Thoracic aorta (tissue), 2 donors: ENCODE measurements at places on chromosomes 6 and 20.

- DNase-seq, result no peak
Measured at GRCh38 chr6:127641905-127642304, 64.9 kb downstream of the C6orf58 start.

DNA sequence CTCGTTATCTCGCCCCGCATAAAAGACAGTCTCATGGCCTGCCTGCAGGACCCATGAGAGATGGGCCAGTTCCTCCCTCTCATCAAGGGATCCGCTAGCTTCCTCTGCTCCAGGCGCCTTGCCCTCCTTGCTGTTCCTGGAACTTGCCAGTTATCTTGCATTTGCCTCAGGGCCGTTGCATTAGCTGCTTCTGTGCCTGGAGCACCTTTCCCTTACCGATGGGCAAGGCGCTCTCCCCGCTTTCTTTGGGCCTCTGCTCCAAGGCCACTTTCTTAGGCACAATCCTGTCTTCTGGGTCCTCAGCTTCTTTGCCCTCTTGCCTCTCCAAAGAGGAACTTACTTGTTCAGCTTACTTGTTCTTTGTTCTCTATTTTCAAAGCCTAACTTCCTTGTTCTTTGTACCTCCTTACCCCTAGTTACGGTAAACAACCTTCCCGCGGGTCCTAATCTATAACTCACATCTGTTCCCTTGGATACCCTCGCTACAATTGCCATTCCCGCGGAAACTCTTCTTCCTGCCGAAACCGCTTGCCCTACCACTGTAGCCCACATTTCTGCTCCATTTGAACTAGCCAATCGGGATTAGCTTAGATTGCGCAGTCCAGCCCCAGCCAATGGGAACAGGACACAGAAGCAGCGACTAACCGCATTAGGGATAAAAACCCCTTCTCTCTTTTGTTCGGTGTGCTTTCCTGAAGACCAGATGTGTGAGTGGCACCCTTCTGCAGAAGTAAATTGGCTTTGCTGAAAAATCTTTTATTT, 887 bp upstream of the NSFL1C start:
- DNase-seq, result no peak

DNA sequence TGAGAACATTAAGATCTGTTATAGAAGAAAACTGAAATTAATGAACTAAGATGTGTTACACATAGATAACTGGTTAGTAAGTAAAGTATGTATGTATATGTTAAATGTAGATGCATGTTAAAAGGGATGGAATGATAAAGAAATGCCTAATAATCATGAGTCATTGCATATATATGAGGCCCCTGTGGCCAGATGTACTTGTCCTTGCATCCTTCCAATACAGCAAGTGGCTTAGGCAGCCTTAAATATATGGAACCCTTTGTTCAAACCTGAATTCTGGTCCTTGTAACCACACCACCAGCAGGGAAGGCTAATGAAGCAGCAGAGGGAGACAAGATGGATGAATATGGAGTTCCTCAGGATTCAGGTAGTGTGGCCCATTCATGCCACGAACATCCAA, 9.8 kb upstream of the AKAP7 start:
- DNase-seq, result no peak

DNA sequence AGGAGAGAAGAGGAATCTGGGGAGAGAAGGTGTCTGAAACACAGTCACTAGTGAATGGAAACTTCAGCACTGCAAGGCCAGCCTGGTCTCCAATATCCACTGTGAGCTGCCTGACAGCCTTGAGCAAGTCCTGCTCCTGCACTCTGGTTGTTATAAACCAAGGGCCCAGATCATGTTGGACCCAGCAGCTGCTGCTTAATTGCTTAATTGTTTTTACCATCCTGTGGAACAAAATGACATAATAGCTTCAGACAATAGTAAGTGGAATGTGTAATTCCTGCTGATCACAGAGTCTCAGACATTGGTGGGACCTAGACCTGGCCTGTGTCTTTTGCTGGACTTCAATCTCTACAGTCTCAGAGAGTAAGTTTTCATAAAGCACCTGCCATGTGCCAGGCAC, 833.7 kb downstream of the TFAP2A start:
- no peak for DNase-seq

- DNase-seq, result no peak
Measured at GRCh38 chr20:45361793-45362192, 1.2 kb upstream of the SYS1 start.

GRCh38 chr6:146968041-146968760, 236.0 kb upstream of the STXBP5 start:
- DNase-seq, result no peak

GRCh38 chr6:36659271-36659670, 19.2 kb upstream of the CDKN1A start:
- DNase-seq, result no peak

- DNase-seq, result no peak
Measured at GRCh38 chr6:166714187-166714510, 87.1 kb upstream of the RPS6KA2 start.

GRCh38 chr20:11132819-11133415, 459.1 kb upstream of the JAG1 start:
- DNase-seq, result no peak

DNA sequence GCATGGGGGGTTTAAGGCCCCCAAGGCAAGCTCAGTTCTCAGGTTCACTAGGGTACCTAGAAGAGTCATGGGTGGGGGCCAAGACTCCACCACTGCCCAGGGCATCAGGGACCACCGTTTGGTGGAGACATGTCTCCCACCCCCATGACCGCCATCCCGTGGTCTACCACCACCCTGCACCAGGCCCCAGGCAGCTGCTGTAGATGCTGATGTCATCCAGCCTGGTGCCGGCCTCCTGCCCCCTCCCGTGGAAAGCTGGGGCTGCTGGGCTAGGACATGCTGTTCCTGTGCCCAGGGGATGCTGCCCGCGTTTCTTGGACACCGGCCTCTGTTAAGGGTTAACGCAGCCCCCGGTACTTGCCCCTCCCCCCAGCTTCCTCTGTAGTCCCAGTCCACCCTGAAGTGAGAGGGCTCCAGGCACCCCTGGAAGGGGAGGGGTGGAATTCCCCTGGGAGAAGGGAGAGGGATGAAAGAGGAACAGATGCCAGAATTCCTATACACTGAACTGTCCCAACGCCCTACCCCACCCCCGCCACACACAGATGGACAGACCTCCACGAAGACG, 587 bp downstream of the IP6K3 start:
- DNase-seq, result no peak

DNA sequence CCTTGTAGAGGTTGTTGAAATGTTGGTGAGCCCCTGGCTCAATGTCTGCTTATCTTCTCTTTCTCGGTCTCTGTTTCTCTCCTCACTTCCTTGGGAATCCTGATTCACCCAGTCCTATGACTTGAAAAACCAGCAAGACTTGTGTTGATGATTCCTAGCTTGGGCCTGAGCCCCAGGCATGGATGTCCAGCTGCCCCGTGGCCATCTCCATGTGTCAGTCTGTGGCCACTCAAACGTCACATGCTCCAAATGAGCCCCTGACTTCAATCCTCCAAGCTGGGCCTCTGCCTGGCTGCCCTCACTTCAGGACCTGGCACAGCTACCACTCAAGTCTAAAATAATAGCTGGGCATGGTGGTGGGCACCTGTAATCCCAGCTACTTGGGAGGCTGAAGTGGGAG, 81.0 kb downstream of the SRC start:
- no peak for DNase-seq

- DNase-seq, result no peak
Measured at GRCh38 chr20:49906101-49906604, 9.2 kb downstream of the SPATA2 start.

DNA sequence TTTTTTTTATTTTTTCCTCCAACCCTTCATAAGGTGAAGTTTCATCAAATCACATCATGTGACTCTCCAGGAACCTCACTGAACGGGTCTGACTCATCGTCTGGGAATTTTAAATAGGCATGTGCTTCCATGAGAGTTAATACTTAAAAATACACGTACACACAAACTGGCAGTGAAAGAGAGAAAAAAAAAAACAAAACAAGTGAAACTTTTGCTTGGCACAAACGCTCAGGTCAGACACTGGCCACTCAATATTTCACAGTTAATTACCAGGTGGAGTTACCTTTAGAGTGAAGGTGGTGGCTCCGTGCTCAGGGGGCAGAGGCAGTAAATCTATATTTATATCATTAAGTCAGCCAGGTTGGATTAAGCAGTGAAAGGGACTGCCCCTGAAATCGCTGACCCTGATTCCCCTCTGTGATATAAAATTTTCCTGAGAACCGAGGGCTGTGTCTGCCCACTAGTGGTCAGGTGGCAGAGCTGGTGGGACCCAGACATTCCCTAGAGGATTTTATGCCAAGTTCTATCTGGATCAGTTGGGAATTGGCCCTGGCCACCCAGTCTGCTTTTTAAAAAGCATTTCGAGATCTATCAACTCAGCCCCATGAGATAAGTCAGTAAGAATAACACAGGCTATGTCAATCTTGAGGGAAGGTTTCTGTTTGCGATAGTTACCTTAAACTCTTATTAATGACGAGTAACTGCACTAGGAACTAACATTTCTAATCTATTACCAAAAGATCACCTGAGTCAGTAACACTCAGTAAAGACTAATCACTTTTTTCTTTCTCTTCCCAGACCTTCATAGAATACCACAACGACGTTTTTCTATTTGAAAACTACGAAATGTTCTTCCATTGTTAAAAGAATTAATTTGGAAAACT, 259.1 kb downstream of the HDGFL1 start:
- DNase-seq, result peak; percentile 10

DNA sequence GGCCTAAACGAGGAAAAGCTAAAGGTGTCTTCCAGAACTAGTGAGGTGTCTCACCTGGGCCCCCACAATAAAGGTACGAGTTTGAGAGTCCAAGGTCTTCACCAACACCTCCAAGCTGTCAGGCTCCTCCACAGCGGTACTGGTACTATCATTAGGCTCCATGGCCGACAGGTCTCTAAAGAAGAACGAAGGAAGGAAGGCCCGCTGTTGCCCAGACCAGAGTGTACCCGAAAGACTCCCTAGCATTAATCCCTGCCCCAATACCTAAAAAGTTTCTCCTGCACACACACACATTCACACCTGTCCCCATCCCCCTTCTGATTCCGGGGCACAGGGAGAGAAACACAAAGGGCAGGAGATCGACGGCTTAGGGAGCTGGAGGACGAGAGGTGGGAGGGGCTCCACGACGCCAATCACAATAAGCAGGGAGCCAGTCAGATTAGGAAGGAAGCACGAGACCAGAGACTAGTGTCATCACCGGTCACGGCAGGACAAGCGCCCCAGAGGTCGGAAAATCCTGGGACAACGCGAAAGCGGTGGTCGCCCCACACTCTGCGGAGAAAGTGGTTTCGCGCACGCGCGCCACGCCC, 764 bp downstream of the BAG6 start:
- peak; percentile 17 for DNase-seq

DNA sequence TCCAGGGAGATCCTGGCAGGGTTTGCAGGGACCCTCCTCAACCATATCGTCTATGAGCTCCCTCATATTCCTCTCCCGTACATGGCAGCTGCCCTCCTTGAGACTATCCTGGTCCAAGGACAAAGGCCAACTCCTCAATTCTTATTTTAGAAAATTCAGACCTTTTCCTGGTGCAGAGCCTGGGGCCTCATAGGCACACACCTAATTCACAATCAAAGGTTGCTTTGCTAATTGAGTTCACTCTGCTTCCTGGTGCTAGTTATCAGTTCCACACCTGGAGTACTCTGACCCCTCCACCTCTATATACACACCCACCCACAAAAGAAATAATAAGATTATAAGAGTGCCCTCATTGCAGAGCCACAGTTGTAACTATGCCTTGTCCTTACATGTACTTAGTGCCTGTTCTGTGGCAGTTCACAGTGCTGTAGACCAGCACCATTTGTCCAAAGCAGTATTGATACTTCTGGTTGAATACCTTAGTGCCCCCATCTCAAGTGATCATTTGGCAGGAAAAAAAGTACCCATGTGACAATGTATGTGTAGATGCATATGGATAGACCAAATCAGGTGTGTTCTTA, 38.7 kb downstream of the GSS start:
- no peak for DNase-seq

DNA sequence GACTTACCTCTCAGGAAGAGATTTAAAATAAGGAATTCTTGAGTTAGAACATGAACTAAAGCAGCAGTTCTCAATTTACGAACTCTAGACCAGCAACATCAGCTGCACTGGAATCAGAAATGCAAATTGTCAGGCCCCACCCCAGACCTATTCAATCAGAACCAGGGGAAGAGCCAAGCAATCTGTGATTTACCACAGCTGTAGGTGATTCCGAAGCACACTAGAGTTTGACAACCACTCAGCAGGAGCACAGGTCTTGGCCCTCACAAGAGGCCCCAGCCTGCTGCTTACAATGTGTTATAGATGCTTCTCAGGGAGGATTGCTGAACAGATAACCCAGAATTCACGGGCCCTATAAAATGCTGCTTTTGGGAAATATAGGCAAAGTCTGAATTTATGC, 279.2 kb downstream of the PTPRK start:
- DNase-seq, result no peak

GRCh38 chr6:167781066-167781767, 45.5 kb upstream of the AFDN start:
- no peak for DNase-seq

- DNase-seq, result no peak
Measured at GRCh38 chr6:117506180-117506835, 23.8 kb downstream of the DCBLD1 start.

DNA sequence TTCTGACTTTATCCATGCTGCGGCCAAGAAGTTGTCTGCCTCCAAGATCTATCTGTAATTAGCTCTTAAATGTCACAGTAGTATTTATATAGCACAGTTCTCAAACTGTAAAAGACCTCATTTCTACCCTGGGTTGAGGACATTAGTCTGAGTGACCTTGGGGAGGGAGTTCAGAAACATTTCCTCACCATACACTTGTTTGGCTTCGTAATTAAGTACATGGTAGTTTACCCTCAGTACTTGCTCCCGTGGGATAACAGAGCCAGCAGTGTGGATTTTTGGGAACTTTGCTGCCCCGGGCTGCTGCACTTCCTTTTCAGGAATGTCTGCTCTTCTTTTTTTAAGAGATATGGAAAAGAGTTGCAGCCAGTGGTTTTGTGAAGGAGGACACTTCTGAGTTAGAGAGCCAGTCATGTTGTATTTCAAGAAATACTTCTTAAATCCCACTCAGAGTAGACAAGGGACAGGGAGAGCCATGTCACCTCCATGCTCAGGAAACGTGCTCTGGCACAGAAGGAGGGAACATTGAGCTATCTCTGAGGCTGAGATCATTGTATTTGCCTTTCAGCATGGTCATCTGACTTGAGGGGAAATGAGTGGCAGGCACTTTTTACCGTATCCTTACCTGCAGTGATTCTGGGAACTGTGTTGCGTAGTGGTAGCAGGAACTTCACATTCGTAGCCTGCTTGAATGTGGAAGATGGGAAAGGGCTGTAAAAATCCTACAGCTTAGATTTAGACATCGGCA, 33.6 kb downstream of the RPRD1B start:
- DNase-seq, result no peak

DNA sequence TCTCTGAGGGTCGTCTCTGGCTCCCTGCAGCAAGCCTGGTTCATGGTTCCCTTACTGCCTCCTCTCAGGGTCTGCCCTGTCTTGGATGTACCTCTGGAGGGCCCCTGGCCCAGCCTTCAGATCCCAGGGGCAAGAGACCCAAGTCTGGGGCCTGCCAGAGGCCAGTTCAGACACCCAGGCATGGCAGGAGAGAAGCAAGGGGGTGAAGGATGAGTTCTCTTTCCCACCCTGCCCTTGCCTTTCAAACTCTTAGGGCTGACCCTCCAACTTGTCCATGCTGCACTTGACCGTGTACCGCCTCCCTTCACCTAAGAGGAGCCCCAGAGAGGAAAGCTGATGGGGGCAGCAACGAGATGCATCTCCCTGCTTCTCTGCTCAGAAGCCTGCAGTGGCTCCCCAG, 4.2 kb downstream of the GDAP1L1 start:
- DNase-seq, result no peak
